ENCODE measurements at places on chromosomes 7 and 10.

DNA sequence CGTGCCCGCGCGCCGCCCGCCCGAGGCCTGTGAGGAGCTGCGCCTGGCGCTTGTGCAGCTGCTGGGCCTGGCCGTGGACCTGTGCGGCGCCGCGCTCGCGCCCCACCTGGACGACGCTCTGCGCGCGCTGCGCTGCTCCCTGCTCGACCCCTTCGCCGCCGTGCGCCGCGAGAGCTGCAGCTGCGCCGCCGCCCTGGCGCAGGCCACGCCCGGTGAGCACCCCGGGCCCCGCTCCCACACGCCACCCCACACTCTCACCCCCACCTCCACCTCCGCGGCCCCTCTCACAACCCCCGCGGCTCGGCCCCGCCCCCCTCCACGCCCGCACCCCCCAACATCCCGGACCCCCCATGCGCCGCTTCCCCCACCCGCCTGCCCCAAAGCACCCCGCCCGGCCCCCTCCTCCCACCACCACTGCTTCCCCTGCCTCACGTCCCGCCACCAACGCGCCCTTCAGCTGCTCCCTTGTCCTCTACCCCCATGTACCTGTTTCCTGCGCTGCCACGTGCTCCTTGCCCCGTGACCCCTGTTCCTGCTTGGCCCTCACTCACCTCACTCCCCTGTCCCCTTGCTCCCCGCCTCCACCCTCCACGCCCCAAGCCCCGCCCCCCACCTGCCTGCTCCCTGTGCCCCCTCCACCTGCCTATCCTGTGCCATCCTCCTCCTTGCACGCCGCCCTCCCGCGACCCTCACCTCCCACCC lies at the start of gene PRKAR1B:
PRKAR1B (minus strand) TSS at position 178 of the 702 bp plus-strand sequence. CDS start 15,776 bp downstream, outside the sequence.
- peak; percentile 54 for DNase-seq
- H3K27ac ChIP-seq = peak within 1 kb of the TSS; percentile 79
- peak within 1 kb of the TSS; percentile 80 for H3K4me3 ChIP-seq
- H3K36me3 ChIP-seq = peaks cover 58% of the 10 kb centered on the region
- H3K27me3 ChIP-seq = peaks cover 5% of the 10 kb centered on the region

DNA sequence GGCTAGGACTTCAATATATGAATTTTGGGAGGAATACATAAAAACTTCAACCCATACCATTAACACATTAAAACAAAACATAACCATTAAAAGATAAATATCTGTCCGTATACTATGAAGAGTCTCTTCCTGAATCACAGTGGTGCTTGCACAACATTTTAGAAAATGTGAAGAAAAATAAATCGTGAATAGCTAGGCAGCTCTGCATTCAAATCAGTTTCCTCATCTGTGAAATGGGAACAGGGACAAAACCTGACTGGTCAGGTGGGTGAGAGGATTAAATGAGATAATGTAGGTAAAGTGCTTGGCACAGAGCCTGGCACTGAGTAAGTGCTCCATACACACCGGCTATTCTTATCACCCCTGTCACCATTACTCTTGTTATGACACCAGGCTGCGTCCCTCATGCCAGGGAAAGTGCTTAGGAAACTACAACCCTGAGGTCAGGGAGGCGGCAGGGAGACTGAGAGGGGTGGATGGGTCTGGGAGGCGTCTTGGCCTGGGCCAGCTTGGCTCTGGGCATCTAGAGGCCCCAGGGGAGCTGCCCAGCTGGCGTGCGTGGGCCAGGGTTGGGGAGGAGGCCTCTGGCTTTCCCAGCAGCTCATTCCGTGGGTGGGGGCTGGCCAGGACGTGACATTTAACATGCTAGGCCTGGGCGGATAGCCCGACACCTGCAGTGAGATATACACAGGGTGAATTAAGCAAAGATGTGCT lies 78.3 kb downstream of the SH3PXD2A start:
- DNase-seq = no peak
- H3K4me3 ChIP-seq = no peak overlapping the region
- no peaks in the 10 kb centered on the region for H3K27me3 ChIP-seq
- peaks cover 14% of the 10 kb centered on the region for H3K4me1 ChIP-seq
- no peaks in the 10 kb centered on the region for H3K36me3 ChIP-seq

- H3K4me3 ChIP-seq = no peak overlapping the region
- H3K4me1 ChIP-seq = peaks cover 16% of the 10 kb centered on the region
- no peak overlapping the region for H3K27ac ChIP-seq
- DNase-seq = no peak
- no peaks in the 10 kb centered on the region for H3K27me3 ChIP-seq
- no peaks in the 10 kb centered on the region for H3K36me3 ChIP-seq
Observed at GRCh38 chr7:2478399-2478785, 2.2 kb upstream of the GRIFIN start.

DNA sequence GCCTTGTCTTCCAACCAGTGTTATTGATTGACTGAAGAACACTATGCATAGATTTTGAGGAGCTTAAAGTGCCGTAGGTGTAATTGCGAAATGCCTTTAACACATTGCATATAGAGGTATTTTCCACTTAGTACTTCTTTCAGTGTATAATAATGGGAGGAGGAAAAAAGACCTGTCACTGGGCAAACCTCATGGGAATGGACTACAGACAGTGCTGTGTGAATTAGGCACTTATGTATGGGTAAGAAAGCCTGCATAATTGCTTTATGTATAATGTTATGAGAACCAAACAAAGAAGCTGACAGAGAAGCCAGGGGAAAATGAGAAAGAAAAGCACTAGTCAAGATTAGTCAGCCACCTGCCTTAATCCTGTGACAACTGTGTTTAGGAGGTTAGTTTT lies 12.4 kb upstream of the SCRN1 start:
- peaks cover 27% of the 10 kb centered on the region for H3K4me1 ChIP-seq
- H3K4me3 ChIP-seq = no peak overlapping the region
- H3K27me3 ChIP-seq = 0 out of 2 replicates have a peak, but pooled peaks cover 2% of the 10 kb centered on the region
- H3K36me3 ChIP-seq = peaks cover 8% of the 10 kb centered on the region
- H3K27ac ChIP-seq = no peak overlapping the region

DNA sequence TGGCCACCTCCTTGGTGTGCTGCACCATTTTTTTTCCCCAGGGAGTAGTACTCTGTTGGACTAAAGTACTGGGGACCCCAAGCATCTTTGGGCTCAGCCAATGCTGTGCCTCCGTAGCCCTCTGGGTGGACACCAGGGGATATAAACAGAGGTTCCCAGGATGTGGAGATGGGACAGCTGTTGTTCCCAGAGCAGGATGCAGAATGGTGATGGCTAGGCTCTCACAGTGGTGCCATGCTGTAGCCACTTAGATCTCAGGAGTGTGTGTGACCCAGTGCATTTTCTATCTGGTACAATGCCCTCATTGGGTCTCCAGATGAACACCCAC lies 50.9 kb upstream of the SCIN start:
- H3K4me3 ChIP-seq = no peak overlapping the region
- DNase-seq = no peak
- H3K27ac ChIP-seq = no peak overlapping the region
- peaks cover 3% of the 10 kb centered on the region for H3K4me1 ChIP-seq

GRCh38 chr7:152402384-152403250 lies 33.2 kb downstream of the KMT2C start:
- no peak overlapping the region for H3K4me3 ChIP-seq
- H3K36me3 ChIP-seq = no peaks in the 10 kb centered on the region
- peaks cover 10% of the 10 kb centered on the region for H3K27me3 ChIP-seq
- DNase-seq = no peak
- no peak overlapping the region for H3K27ac ChIP-seq

GRCh38 chr7:18046601-18047000 lies 19.0 kb upstream of the PRPS1L1 start:
- no peaks in the 10 kb centered on the region for H3K4me1 ChIP-seq
- no peak for DNase-seq
- no peaks in the 10 kb centered on the region for H3K27me3 ChIP-seq

GRCh38 chr10:119542988-119543813 lies 682 bp upstream of the RGS10 start:
- peak overlapping the region; percentile 79 for H3K4me3 ChIP-seq
- peaks cover 28% of the 10 kb centered on the region for H3K4me1 ChIP-seq
- no peaks in the 10 kb centered on the region for H3K36me3 ChIP-seq

- no peaks in the 10 kb centered on the region for H3K36me3 ChIP-seq
- no peak overlapping the region for H3K4me3 ChIP-seq
- no peak for DNase-seq
- H3K27me3 ChIP-seq = no peaks in the 10 kb centered on the region
- peaks cover 9% of the 10 kb centered on the region for H3K4me1 ChIP-seq
- H3K27ac ChIP-seq = 0 out of 2 replicates have a peak overlapping the region, but pooled peaks have one; percentile 30
Observed at GRCh38 chr7:2569421-2569820, 10.6 kb downstream of the IQCE start.

DNA sequence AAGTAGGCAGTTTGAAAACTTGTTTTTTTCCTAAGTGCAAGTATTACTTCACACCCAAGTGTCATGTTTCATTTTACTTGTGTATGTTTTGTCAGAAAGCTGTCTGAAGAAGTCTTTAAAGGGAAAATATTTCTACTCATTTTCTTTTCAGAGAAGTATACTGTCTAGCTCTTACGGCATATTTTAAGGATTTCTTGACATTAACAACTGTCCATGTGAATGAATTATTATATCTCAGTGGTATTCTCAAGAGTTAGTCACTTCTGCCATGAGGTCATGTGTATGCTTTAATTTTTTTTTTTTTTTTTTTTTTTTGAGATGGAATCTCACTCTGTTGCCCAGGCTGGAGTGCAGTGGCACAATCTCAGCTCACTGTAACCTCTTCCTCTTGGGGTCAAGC lies 229.5 kb downstream of the BICC1 start:
- H3K4me1 ChIP-seq = peaks cover 11% of the 10 kb centered on the region
- no peak overlapping the region for H3K4me3 ChIP-seq
- no peak overlapping the region for H3K27ac ChIP-seq
- no peak for DNase-seq

DNA sequence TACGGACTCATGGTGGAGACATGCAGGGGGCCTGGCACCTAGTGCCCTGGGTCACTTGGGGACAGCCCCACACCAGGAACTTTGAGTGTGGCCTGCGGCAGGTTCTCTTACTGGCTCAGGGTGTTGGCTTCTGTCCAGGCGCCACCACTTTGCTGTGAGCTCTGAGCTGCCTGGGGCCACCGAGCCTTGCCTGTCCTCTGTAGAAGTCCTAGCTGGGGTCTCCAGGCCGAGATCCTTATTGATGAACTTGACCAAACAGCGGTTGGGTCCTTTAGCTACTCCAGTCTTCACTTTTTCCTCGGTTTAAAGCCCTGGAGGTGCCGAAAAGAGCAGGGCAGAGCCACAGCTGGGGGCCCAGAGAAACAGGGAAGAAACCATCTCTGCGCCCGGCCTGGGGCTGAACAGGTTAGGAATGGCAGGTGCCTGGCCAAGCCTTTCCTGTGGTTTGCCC lies 41.3 kb downstream of the ZNF467 start:
- DNase-seq = no peak
- no peaks in the 10 kb centered on the region for H3K27me3 ChIP-seq
- 0 out of 2 replicates have a peak overlapping the region, but pooled peaks have one; percentile 23 for H3K27ac ChIP-seq
- H3K36me3 ChIP-seq = peaks cover 6% of the 10 kb centered on the region

- peak overlapping the region; percentile 88 for H3K27ac ChIP-seq
- H3K4me1 ChIP-seq = peaks cover 7% of the 10 kb centered on the region
- DNase-seq = no peak
- H3K4me3 ChIP-seq = no peak overlapping the region
- no peaks in the 10 kb centered on the region for H3K27me3 ChIP-seq
- peaks cover 4% of the 10 kb centered on the region for H3K36me3 ChIP-seq
Observed at GRCh38 chr7:129684777-129685176, 73.3 kb downstream of the NRF1 start.

- no peak overlapping the region for H3K27ac ChIP-seq
- no peak for DNase-seq
- peaks cover 13% of the 10 kb centered on the region for H3K4me1 ChIP-seq
- no peaks in the 10 kb centered on the region for H3K36me3 ChIP-seq
- H3K27me3 ChIP-seq = no peaks in the 10 kb centered on the region
Observed at GRCh38 chr10:51800121-51800520, 100.7 kb upstream of the CSTF2T start.

- peaks cover 38% of the 10 kb centered on the region for H3K36me3 ChIP-seq
- DNase-seq = no peak
- peaks cover 26% of the 10 kb centered on the region for H3K4me1 ChIP-seq
- H3K4me3 ChIP-seq = no peak overlapping the region
Observed at GRCh38 chr10:29658984-29659965, 24.5 kb upstream of the SVIL start.

GRCh38 chr7:77687747-77688144 lies 8.5 kb upstream of the RSBN1L start:
- peak overlapping the region; percentile 96 for H3K27ac ChIP-seq
- peaks cover 46% of the 10 kb centered on the region for H3K4me1 ChIP-seq
- H3K27me3 ChIP-seq = no peaks in the 10 kb centered on the region
- H3K4me3 ChIP-seq = no peak overlapping the region
- DNase-seq = no peak

- no peak overlapping the region for H3K27ac ChIP-seq
- peaks cover 78% of the 10 kb centered on the region for H3K36me3 ChIP-seq
- no peak overlapping the region for H3K4me3 ChIP-seq
- H3K27me3 ChIP-seq = no peaks in the 10 kb centered on the region
Observed at GRCh38 chr7:135597926-135598305, 40.2 kb downstream of the NUP205 start.

DNA sequence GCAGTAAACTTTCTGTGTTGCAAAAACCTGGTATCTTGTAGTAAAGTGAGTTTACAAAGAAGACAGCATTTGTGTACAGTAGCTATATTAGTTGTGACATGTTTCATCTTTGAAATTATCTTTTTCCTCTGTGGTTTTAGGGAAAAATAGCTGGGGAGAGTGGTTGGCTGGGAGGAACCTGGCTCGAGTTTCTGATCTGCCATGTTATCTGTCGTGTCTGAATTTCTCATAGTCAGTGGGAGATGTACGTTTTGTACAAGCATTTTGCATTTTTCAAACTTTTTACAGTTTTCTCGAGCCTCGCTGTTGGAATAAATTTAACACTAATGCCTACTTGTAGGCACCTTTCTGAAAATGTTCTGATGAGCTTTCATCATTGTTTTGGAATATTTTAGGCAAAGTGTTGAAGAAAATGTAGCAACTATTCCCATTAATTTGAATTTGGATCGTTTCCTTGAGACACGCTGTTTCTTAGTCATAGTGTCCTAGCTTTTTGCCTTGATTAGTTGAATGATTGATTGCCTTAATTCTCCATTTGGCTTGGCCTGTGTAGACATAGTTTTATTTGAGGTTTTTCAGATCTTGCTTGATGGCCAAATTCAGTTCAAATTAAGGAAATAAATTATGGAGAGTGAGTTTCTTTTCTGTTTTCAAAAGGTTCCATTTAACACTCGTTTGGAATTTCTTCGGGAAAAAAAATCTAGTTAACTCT lies 65.1 kb downstream of the CAMK1D start:
- H3K27ac ChIP-seq = peak overlapping the region; percentile 78
- H3K4me3 ChIP-seq = no peak overlapping the region
- H3K36me3 ChIP-seq = no peaks in the 10 kb centered on the region
- no peak for DNase-seq
- H3K27me3 ChIP-seq = no peaks in the 10 kb centered on the region

DNA sequence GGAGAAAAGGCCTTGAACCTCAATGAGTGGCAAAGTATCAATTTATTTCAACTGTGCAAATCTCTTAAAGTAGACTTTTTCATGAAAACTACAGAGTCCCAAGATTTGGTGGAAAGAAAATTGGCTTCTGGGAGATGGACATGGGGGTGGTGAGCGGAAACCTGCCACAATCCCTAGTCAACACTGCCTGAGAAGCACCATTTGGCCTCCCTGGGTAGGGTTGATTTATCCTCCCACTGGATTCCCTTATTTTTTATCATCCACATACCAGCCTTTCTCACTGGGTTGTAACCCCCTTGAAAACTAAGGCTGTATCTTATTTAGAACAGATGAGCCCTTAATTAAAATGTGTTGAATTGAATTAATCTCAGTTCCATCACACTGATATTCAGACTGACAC lies 101.7 kb upstream of the PTN start:
- peaks cover 3% of the 10 kb centered on the region for H3K4me1 ChIP-seq
- H3K27me3 ChIP-seq = no peaks in the 10 kb centered on the region
- no peak overlapping the region for H3K27ac ChIP-seq
- H3K36me3 ChIP-seq = no peaks in the 10 kb centered on the region
